ENCODE measurements at places on chromosomes 12 and 14. TPM values are rescaled to one million over a fixed set of nuclear protein-coding genes. Genes with fewer than 3 reads are reported as not detected.

SCNN1A gene
- 0.49 TPM for polyA plus RNA-seq

NGB gene
- polyA plus RNA-seq, result not detected

GOLT1B gene
- polyA plus RNA-seq, result 34.7 TPM

LUM gene
- polyA plus RNA-seq, result 424 TPM

GRCh38 chr14:89669193-89669592 lies 252.2 kb upstream of the FOXN3 start:
- no peak for DNase-seq

KLRC3 gene
- not detected for polyA plus RNA-seq

DNA sequence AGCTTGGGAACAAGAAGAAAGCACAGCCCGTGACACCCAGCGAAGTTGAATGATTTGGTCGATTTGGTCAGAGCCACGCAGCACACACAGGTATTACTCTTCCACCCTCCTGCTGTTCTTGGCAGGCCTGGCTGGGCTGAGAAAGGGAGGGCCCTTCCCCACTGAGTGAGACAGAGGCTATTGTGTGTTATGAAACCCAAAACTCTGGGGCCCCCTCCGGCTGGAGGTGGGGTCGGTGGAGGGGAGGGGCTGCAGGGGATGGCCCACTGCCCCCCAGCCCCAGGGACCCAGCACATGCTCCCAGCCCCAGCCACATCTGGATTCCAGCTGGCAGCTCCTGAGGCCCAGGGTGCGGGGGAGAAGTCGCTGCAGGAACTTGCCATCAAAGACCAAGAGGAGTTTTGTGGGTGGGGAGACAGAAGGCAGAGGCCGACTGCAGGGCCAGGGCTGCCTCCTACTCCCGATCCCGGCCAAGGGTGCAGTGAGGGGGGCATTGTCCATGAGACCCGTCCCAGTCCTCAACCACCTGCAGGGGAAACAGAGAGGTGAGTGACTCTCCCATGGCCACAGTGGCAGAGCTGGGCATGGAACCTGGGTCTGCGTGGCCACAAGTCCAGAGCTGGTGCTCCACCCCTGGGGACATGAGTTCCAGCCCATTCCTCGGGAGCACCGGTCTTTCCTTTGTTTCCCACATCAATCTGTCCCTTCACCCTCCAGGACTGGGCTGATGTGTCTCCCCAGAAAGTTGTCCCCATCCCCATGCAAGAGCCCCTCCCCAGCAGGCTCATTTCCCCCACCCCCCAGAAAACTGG lies 8.7 kb downstream of the TMEM119 start:
- DNase-seq, result peak; percentile 56
